ENCODE measurements at places on chromosomes 6 and 20.
A peak's percentile ranks its signal among the peaks of the same experiment; 100 is the strongest.

GRCh38 chr6:44627091-44627882 lies 239.8 kb downstream of the CDC5L start:
- peak; percentile 3 for DNase-seq

GRCh38 chr6:80364149-80364548 lies 257.7 kb downstream of the BCKDHB start:
- no peak for DNase-seq

DNA sequence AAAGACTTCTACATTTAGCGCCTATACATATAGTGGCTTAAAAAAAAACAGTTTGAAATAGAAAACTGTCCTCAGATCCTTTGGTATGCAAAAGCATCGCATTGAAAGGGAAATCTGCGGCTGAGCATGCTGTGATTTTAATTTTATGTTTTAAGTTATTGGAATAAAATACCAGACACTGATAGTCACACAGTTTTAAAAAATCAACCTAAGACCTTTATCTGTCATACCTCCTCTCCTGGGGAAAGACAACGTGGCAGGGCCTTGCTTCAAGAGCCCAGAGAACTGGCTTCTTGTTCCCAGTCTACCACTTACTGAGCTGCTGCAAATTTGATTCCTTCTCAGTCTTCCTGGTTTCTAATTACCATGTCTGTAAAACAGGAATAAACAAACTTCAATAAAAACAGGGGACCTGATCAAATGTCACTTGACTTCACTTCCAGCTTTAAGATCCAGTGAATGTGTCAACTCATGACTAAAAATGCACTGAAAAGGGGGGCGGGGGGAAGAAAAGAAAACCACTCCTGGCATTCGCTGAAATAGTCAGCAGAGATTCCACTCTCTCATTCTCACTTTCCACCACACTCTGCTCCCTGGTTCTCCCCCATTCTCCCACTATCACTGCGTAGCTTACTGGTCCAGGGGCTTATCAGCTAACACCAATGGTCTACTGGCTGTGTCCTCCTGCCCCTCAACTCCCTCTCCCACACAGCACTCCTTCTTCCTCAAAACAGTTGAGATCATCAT lies 494.7 kb upstream of the MARCKS start:
- DNase-seq: no peak

DNA sequence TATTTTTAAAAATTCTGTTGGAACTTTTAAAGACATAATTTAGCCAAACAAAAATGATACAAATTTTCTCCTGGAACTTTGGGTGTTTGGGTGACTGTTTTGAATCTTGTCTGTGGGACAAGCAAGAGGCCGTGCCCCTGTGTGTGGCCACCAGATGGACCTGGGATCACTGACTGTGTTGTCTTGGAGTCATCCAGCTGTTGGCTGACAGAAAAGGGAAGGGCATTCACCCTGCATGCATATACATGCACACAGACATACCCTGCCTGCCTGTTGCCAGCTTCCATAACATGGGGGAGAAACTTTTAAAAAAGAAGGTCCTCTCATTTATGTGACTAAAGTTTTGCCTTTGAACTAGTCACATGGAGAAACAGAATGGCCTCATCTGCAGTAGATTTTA lies 72.7 kb downstream of the BLOC1S5 start:
- DNase-seq: no peak

DNA sequence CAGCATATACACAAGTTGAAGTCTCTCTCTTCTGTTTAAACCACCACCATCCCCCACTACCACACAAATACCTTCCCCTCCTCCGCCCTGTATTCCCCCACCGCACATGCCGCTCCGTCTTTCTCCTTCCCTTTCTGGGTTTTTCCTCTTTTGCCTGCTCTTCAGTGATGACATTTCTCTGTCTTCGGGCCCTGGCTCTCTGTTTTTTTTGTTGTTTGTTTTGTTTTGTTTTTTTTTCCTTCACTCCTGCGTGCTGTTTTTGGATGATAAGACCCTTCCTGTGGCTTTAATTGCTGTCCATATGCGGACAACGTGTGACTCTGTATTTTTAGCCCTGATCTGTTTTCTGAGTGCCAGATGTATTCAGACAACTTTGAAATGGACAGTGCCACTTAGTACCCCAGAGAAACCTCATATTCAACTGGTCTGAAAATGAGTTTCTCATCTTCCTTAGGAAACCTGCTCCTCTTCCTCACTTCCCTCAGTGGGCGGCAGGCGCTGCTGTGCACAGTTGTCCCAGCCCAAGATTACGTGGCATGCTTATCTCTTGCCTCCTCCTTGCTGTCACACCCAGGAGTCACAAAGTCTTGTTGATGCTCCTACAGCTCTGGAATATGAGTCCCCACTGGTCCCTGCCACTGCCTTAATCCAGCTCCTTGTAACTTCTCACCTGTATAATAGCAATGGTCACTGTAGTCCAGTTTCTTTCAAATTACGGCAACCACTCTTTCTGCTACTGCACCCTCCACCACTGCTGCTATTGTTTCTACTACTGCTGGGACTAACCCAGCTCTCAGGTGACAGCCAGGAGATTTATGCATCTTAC lies 8.2 kb downstream of the PPP1R14C start:
- DNase-seq: no peak
